Left ventricle myocardium inferior (tissue), 1 donor: ENCODE measurements at places on chromosomes 2 and 18. TPM values are rescaled to one million over a fixed set of nuclear protein-coding genes. Genes with fewer than 3 reads are reported as not detected.

GRCh38 chr2:69985216-69985615, 23.8 kb upstream of the ASPRV1 start:
- H3K36me3 ChIP-seq, result no peaks in the 10 kb centered on the region
- H3K27me3 ChIP-seq, result no peaks in the 10 kb centered on the region
- H3K4me3 ChIP-seq, result no peak overlapping the region
- no peaks in the 10 kb centered on the region for H3K4me1 ChIP-seq
- DNase-seq, result no peak

GRCh38 chr2:118539290-118539689, 308.2 kb downstream of the EN1 start:
- peaks cover 27% of the 10 kb centered on the region for H3K27me3 ChIP-seq
- H3K36me3 ChIP-seq, result no peaks in the 10 kb centered on the region
- no peak overlapping the region for H3K4me3 ChIP-seq
- no peak for DNase-seq

DNA sequence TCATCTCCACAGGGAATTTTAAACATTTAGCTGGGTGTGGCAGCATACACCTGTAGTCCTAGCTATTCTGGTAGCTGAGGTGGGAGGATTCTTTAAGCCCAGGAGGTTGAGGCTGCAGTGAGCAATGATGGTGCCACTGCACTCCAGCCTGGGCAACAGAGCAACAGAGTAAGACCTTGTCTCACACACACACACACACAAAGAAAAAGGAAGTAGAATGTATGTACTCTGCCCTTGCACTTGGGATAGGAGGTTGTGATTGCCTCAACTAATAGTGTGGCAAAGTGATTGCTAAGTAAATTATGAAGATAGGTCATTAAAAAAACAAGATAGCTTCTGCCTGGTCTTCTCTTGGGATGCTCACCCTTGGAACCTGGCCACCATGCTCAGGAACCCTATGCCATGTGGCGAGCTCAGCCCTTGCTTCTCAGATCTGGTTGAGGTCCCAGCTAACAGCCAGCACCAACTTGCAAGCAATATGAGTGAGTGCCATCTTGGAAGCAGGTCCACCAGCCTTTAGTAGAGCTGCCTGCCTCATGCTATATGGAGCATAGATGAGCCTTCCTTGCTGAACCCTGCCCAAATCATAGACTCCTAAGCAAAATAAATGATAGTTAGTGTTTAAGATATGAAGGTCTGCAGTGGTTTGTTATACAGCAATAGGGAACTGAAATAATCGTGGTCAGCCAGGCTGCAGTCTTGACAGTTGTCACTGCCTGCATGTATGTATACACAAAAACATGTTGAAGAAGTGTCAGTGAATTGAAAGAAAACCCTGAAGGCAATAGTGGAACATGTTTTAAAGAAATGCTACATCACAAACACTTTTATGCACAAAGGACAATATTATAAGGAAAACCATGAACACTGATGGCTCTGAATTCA, 30.1 kb upstream of the PNO1 start:
- peaks cover 24% of the 10 kb centered on the region for H3K36me3 ChIP-seq
- H3K27ac ChIP-seq, result no peak overlapping the region
- H3K4me3 ChIP-seq, result no peak overlapping the region
- no peaks in the 10 kb centered on the region for H3K27me3 ChIP-seq

DNA sequence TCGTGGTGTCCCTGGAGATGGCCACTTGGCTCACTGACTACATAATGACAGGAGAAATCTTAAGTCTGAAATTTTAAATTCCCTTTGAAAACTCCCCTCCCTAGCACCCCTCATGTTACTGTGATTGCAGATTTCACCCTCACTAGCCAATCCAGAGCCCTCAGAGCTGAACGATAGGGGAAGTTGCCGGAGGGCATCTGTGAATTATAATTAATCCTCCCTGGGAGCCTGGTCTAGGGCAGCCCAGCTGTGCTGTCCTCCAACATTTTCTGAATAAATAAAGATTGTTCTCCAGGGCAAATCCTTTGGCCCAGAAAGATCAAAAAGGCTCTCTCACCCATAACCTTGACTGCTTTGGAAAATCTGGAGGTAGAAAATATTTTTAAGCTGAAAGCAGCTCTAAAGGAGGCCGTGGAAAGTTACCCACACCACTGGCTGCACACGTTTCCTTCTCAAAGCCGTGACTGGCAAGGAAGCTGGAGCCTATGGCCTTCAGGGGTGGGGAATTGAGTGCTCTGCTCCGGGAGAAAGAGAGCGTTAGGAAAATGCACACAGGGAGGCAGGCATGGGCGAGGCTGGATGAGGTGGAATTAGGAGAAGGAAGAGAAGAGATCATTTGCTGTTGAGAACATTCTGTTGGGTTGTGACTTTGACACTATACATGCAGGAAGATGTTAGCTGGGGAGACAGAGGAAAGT, 68.9 kb upstream of the CNGA3 start:
- DNase-seq, result no peak
- no peak overlapping the region for H3K27ac ChIP-seq
- no peak overlapping the region for H3K4me3 ChIP-seq
- no peaks in the 10 kb centered on the region for H3K36me3 ChIP-seq
- peaks cover 40% of the 10 kb centered on the region for H3K27me3 ChIP-seq
- H3K4me1 ChIP-seq, result no peaks in the 10 kb centered on the region

GRCh38 chr2:31567679-31568078, 13.1 kb downstream of the SRD5A2 start:
- H3K36me3 ChIP-seq, result no peaks in the 10 kb centered on the region
- no peak for DNase-seq
- peaks cover 4% of the 10 kb centered on the region for H3K27me3 ChIP-seq
- no peaks in the 10 kb centered on the region for H3K4me1 ChIP-seq
- no peak overlapping the region for H3K27ac ChIP-seq

TUBA4B gene
- not detected for total RNA-seq

SERPINB3 gene
- not detected for total RNA-seq

ONECUT2 gene
- total RNA-seq, result 0.41 TPM

PELI1 gene
- total RNA-seq, result 6.6 TPM
